ENCODE measurements at places on chromosomes 4 and X.

GRCh38 chr4:110198049-110198434 lies 373 bp downstream of the ELOVL6 start:
- no peak for DNase-seq

GRCh38 chr4:15906020-15906443 lies 32.5 kb downstream of the FGFBP1 start:
- no peak for DNase-seq

DNA sequence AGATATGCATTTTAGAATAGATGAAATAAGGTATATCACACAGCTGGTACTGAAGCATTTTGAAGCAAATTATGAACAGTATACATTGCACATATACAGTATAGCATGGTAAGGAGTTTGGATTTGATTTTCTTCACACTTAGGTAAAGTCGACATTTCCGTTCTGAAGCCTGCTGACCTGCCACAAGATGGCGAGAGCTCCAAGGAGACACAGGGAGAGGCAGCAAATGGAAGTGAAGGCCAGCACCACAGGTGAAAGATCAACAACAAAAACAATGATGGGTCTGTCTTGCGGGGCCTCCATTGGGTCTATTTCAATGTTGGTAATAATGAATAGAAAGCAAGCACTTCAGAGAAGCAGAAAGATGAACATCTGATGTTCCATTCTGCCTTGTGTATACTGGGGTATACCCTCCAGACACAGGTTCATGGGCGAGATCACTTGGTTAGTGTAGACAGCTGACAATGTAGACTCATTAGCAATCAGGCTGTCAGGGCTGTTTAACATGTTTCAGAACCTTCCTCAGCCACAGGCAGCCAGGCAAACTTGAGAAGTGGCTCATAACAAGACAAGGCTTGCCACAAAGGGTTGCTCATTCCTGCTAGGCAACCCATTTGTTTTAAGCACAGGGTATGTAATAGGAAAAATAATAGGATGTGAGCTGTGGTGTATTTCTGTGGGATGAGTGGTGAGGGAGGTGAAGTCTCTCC lies 21.4 kb upstream of the NOX1 start:
- DNase-seq: no peak

GRCh38 chrX:133214301-133214700 lies 3.9 kb downstream of the TFDP3 start:
- DNase-seq: no peak

DNA sequence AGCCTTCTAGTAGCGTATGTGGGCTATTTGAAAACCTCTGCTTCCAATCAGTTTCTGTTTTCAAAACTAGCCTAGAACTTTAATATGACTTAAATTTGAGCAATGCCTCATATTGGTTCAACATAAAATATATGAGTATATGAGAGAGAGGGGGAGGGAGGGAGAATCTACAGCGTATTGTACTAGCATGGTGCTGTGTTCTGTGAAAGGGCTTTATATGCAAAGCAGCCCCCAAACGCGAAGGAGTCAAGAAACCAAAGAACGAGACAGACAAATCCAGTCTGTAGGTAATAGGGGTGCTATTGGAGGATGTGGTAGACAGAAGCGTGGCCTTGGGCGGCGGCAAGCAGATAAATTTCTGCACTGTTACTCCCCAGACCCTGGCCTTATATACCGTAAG lies 784 bp upstream of the ANXA5 start:
- no peak for DNase-seq

- no peak for DNase-seq
These were observed 264.4 kb upstream of the ITM2A start for GRCh38 chrX:79631526-79631925.

GRCh38 chr4:10810411-10810810 lies 125.8 kb upstream of the CLNK start:
- no peak for DNase-seq

GRCh38 chr4:114386637-114387233 lies 211.9 kb upstream of the UGT8 start:
- no peak for DNase-seq

DNA sequence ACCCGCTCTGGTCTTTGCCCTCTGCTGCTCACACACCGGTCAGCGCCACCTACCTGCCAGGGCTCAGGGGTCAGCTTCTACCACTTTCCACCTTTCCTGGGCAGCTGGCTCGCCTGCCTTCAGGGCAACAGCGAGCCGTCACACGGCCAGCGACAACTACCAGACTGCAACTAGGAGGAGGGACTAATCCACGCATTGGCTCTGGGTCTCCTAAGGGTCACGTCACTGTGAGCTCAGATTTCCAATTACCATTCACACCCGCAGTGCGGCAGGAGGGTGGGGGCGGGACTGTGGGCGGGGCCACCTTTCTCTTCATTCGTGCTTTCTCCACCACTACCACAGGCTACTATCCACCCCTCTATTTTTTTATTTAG lies at the start of gene BEX5:
TSS of gene BEX5 (minus strand) at position 172 of the 374 bp plus-strand sequence. CDS start 1,712 bp downstream, outside the sequence.
- no peak for DNase-seq

GRCh38 chr4:166777760-166778159 lies 456.5 kb downstream of the SPOCK3 start:
- DNase-seq: no peak

DNA sequence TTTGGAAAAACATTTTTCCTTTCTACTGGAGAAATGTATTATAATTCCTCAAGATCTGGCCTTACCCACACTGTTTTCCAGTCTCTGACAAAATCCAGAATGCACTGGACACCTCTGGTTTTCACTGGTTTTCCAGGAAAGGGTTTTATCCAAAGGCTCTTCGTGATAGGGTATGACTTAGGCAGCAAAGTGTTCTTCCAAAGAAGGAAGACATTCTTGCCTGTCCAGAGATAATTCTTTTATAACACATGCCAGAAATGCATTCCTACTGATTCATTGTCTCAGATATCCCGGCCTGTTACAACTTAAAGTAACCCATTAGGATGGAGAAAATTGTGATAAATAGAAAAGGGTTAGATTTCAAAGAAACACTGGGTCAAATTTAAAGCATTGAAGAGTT lies 2343.1 kb downstream of the PCDH7 start:
- DNase-seq: no peak

DNA sequence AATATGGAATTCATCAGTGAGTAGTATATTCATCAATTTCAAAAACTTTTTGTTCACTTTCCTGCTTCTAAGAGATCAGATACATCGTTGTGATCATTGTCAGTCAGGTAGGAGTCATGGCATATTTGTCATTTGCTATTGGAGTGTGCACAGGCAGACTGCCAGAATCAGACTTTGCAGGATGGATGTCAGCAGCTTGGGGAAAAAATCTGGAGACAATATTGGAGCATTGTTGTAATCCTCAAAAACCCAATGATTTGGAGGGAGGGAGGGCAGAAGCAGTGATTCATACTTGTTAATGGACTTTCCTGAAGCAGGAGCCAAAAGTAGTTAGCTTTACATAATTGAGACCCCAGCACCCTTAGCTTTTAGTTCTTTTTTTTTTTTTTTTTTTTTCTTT lies 59.6 kb upstream of the DRP2 start:
- no peak for DNase-seq

- no peak for DNase-seq
These were observed 1004.7 kb upstream of the LCORL start for GRCh38 chr4:19026281-19026680.

- DNase-seq: no peak
These were observed 49.6 kb downstream of the KLHL13 start for GRCh38 chrX:118066867-118067515.

GRCh38 chr4:115126491-115126890 lies 13.1 kb upstream of the NDST4 start:
- no peak for DNase-seq
